Thyroid gland (tissue), 4 donors: ENCODE measurements at places on chromosomes 3 and 15. TPM values are rescaled to one million over a fixed set of nuclear protein-coding genes. Genes with fewer than 3 reads are reported as not detected.

Gene DAZL
- not detected for total RNA-seq

Gene DISP2
- 0.81 TPM for total RNA-seq

- no peaks in the 10 kb centered on the region for H3K4me1 ChIP-seq
- no peak overlapping the region for H3K4me3 ChIP-seq
- H3K27ac ChIP-seq, result no peak overlapping the region
- no peaks in the 10 kb centered on the region for H3K36me3 ChIP-seq
Observed at GRCh38 chr3:139745831-139746230, 68.1 kb upstream of the NMNAT3 start.

DNA sequence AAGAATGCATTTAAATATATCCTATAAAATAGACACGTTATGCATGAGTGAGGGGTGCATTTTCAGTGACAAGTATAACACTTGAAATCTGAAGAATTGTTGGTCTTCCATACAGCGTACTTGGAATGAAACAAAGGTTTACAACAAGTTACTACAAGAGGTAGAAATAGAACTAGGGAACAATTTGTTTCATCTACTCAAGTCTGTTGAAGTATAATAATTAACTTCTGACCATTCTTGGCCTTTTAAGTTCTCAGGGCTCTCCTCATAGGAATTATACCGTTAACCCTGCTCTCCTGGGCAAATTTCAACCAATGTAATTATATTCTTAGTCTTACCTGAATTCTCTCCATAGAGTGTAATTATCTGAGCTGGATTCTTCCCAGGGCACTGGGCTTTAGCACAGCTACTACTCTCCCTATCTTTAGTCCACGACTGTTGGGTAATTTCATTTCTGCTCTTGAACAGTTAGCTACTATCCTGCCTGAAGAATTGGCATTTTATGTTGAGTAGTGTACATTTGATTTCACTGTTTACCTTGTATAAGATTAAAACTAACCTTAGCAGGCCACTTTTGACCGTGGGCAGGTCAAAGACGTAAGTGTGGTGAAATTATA, 100.6 kb downstream of the UBE2E2 start:
- no peaks in the 10 kb centered on the region for H3K27me3 ChIP-seq
- no peaks in the 10 kb centered on the region for H3K36me3 ChIP-seq
- H3K27ac ChIP-seq, result no peak overlapping the region
- H3K4me1 ChIP-seq, result peaks cover 7% of the 10 kb centered on the region
- H3K4me3 ChIP-seq, result no peak overlapping the region
- DNase-seq, result no peak

Gene CGNL1
- 74.4 TPM for total RNA-seq

Gene MYRIP
- total RNA-seq, result 3.4 TPM

Gene TLR9
- total RNA-seq, result 0.40 TPM

- no peak overlapping the region for H3K4me3 ChIP-seq
- no peak for DNase-seq
- no peak overlapping the region for H3K27ac ChIP-seq
Observed at GRCh38 chr3:105285653-105286241, 81.0 kb upstream of the ALCAM start.

Gene TRIP4
- total RNA-seq, result 13.7 TPM

GRCh38 chr15:26939398-26939797, 31.6 kb upstream of the GABRG3 start:
- H3K27me3 ChIP-seq, result no peaks in the 10 kb centered on the region
- no peak overlapping the region for H3K27ac ChIP-seq
- no peak overlapping the region for H3K4me3 ChIP-seq

Gene AHSG
- not detected for total RNA-seq

Gene PLSCR5
- total RNA-seq, result not detected

GRCh38 chr15:26177816-26178215, 314.7 kb upstream of the ATP10A start:
- H3K4me3 ChIP-seq, result no peak overlapping the region
- H3K4me1 ChIP-seq, result no peaks in the 10 kb centered on the region
- no peak overlapping the region for H3K27ac ChIP-seq
- H3K36me3 ChIP-seq, result no peaks in the 10 kb centered on the region
- no peaks in the 10 kb centered on the region for H3K27me3 ChIP-seq

Gene NEDD4
- total RNA-seq, result 18.1 TPM

GRCh38 chr3:111738790-111739189, 120.3 kb upstream of the PHLDB2 start:
- no peaks in the 10 kb centered on the region for H3K36me3 ChIP-seq
- H3K27me3 ChIP-seq, result no peaks in the 10 kb centered on the region
- H3K4me3 ChIP-seq, result no peak overlapping the region
- peak overlapping the region; percentile 68 for H3K27ac ChIP-seq
- peaks cover 42% of the 10 kb centered on the region for H3K4me1 ChIP-seq
- no peak for DNase-seq

Gene RASGRP1
- total RNA-seq, result 0.45 TPM

DNA sequence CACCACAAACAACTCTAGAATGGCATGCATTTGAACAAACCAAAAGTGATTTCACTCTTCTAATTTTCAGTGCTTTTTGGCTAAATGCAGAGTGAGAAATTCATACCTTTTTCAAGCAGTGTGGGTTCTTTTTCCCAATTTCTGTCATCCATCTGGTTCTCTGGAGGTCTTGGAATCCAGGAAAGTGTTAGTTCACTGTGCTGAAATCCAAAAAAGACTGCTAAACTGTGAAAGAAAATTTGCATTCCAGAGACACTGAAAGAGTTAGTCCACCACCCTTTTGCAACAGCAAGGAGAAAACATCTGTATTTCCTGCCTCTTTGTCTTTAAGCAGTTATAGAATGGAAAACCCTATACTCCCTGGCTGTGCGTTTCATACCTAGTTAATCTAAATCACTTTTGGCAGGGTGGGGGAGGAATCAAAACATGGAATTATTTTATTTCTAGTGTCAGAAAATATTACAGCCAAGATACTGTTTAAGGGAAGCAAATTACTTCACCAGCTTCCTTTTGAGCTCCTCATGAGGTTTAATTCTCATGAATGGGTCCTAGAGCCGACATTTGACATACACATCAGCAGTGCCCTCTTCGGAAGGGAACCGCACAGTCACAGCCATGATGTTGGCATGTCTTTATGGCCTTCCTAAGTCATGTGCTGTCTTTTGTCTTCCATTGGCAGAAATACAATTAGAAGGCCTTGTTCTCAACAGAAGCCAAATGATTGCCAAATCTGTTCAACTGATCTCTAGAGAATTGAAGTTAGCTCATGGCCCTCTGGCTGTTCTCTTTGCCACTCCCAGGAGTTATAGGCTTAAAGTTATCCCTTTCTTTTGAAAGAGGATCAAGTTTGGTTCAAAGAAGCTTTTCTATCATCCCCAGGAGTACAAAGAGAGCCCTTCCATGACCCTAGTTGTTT, 317.7 kb upstream of the TPRG1 start:
- DNase-seq, result no peak
- no peaks in the 10 kb centered on the region for H3K36me3 ChIP-seq
- H3K4me3 ChIP-seq, result no peak overlapping the region
- no peaks in the 10 kb centered on the region for H3K27me3 ChIP-seq
- H3K4me1 ChIP-seq, result peaks cover 7% of the 10 kb centered on the region

- no peaks in the 10 kb centered on the region for H3K4me1 ChIP-seq
- H3K36me3 ChIP-seq, result no peaks in the 10 kb centered on the region
- no peak overlapping the region for H3K4me3 ChIP-seq
- no peak overlapping the region for H3K27ac ChIP-seq
- DNase-seq, result no peak
Observed at GRCh38 chr3:99938270-99938911, 120.7 kb downstream of the CMSS1 start.

DNA sequence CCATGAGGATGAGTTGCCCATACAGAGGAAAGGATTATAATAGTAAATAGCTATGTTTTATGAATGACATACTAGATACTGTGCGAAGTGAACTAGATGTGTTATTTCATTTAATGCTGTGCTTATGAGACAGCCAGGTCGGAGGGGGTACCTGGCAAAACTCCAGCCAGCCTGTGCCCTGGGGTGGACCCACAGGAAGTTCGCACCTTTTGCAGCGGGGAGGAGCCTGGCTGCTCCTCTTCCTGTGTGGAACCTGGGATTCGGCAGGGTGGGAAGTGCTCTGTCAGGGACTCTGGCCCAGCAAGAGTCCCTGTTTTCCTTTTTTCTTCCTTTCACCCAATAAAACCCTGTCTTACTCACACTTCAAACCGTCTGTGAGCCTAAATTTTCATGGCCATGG, 452.2 kb downstream of the IL5RA start:
- no peaks in the 10 kb centered on the region for H3K4me1 ChIP-seq
- DNase-seq, result no peak
- no peak overlapping the region for H3K27ac ChIP-seq

DNA sequence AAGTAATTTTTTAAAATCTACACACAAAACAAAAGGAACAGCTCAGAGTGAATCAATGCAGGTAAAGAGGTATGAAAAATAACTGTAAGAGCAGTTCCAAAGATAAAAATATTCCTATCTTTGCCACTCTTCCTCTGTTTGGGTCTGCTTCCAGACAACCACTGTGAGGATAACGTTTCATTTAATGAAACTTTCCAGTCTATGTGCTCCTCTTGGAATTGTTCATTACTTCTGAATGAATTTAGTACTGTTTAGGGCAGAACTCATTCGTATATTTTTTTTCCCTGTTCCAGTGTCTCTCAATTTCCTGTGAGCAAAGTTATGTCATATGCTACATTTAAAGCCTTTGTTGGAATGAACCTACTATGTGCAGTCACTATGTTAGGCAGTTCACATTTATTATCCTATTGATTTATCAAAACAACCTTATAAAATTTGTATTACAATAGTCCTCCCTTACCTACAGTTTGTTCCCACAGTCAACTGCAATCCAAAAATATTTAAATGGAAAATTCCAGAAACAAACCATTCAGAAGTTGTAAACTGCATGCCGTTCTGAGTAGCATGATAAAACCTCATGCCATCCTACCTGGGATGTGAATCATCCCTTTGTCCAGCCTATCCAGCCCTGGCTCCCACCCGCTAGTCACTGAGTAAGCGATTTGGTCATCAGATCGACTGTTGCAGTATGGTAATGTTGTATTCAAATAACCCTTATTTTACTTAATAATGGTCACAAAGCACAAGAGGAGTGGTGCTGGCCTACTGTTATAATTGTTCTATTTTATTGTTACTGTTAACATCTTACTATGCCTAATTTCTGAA, 98.1 kb downstream of the TMCC1 start:
- H3K36me3 ChIP-seq, result no peaks in the 10 kb centered on the region
- no peaks in the 10 kb centered on the region for H3K27me3 ChIP-seq
- no peak for DNase-seq
- H3K27ac ChIP-seq, result peak overlapping the region; percentile 61
- no peak overlapping the region for H3K4me3 ChIP-seq

- no peak overlapping the region for H3K4me3 ChIP-seq
- H3K4me1 ChIP-seq, result peaks cover 26% of the 10 kb centered on the region
- H3K27ac ChIP-seq, result no peak overlapping the region
- no peak for DNase-seq
- no peaks in the 10 kb centered on the region for H3K27me3 ChIP-seq
Observed at GRCh38 chr15:51904421-51904820, 67.2 kb downstream of the LEO1 start.

DNA sequence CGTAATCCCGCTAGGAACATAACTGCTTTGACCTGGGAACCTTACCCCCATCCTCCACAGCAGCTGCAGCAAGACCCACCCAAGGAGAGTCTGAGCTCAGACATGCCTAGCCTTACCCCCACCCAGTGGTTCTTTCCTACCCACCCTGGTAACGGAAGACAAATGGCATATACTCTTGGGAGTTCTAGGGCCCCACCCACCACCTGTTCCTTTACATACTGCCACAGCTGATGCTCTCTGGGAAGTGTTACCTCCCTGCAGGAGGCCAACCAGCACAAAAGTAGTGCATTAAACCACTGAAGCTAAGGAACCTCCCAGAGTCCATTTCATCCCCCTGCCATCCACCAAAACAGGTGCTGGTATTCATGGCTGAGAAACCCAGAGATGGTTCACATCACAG, 50.6 kb upstream of the AZI2 start:
- DNase-seq, result no peak
- no peak overlapping the region for H3K4me3 ChIP-seq
- no peaks in the 10 kb centered on the region for H3K27me3 ChIP-seq
- no peaks in the 10 kb centered on the region for H3K4me1 ChIP-seq

- no peak overlapping the region for H3K4me3 ChIP-seq
- H3K27ac ChIP-seq, result no peak overlapping the region
- H3K36me3 ChIP-seq, result no peaks in the 10 kb centered on the region
- no peak for DNase-seq
- H3K27me3 ChIP-seq, result no peaks in the 10 kb centered on the region
- H3K4me1 ChIP-seq, result no peaks in the 10 kb centered on the region
Observed at GRCh38 chr3:156760333-156760732, 65.8 kb upstream of the LEKR1 start.

DNA sequence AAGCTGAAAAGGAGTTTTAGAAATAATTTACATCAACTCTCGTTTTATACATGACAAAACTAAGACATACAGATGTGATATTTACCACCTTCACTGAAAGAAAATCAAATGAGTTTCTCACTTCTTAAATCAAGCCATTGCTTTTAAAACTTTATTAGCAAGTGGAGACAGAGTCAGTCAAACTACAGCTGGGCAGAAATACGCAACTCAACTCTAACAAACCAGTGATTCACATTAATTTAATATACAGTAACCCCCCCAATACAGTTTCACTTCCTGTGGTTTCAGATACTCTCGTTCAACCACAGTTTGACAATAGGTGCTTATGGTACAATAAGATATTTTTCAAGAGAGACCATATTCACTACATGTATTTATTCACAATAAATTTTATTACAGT, 477.1 kb downstream of the MAGI1 start:
- DNase-seq, result no peak
- H3K4me1 ChIP-seq, result no peaks in the 10 kb centered on the region
- no peaks in the 10 kb centered on the region for H3K27me3 ChIP-seq

Gene TMEM108
- 4.9 TPM for total RNA-seq

Gene MAP2K5
- 32.1 TPM for total RNA-seq

Gene PLA2G4B
- 7.3 TPM for total RNA-seq

- no peaks in the 10 kb centered on the region for H3K36me3 ChIP-seq
- no peak for DNase-seq
- H3K4me1 ChIP-seq, result peaks cover 4% of the 10 kb centered on the region
- H3K27me3 ChIP-seq, result no peaks in the 10 kb centered on the region
Observed at GRCh38 chr15:31551323-31551722, 224.7 kb downstream of the KLF13 start.

DNA sequence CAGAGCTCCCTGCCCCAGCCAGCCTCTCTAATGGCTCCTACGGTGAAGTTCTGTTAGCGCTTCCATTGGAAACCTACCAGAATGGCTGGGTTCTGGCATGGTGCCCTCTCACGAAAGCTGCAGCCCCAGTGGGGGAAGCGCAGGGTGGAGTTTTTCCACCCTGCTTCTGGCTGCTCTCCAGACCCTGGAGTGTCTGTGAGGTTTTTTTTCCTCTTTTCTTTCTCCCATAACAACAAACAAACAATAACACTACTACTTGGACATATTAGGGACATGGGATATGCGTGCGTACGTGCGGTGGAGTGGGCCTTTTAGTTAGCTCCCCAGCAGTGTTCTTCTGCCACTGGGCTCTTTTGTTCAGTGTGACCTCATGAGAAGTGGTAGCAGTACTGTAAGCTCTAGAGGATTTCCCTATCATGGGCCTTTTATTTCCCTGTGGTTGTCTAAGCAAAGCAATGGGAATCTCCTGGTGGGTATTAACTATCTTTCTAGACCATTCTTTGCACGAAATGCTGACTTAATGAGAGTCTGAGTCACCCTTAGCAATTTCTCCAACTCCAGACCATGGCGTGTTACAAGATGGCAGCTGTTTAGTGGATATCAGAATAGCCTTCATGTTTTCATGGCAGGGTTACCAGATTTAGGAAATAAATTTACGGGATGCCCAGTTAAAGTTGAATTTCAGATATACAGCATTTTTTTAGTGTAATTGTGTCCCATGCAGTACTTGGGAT, 161.9 kb downstream of the FNDC3B start:
- peak overlapping the region; percentile 79 for H3K27ac ChIP-seq
- no peak overlapping the region for H3K4me3 ChIP-seq
- no peaks in the 10 kb centered on the region for H3K36me3 ChIP-seq
- H3K27me3 ChIP-seq, result no peaks in the 10 kb centered on the region

Gene PLSCR2
- not detected for total RNA-seq
